ENCODE measurements at places on chromosomes 5 and 9. TPM values are rescaled to one million over a fixed set of nuclear protein-coding genes. Genes with fewer than 3 reads are reported as not detected.

Gene ENC1
- 18.0 TPM for polyA plus RNA-seq

- DNase-seq = no peak
Measured at GRCh38 chr5:154708846-154709245, 46.3 kb upstream of the LARP1 start.

DNA sequence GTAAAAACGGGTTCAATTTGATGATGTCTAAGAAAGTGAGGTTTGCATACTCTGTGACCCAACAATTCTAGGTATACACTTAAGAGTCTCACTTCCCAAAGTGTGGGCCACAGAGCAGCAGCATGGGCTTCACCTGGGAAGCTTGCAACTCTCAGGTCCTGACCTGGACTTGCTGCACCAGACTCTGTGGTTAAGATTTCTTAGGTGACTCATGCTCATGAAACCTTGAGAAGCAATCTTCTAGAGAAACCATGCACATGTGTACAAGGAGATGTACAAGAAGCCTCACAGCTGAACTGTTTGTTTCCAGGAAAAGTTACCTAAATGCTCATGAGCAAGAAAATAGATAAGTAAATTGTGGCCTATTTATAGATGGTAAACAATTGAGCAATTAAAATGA, 30.0 kb downstream of the DNAJC21 start:
- no peak for DNase-seq

DNA sequence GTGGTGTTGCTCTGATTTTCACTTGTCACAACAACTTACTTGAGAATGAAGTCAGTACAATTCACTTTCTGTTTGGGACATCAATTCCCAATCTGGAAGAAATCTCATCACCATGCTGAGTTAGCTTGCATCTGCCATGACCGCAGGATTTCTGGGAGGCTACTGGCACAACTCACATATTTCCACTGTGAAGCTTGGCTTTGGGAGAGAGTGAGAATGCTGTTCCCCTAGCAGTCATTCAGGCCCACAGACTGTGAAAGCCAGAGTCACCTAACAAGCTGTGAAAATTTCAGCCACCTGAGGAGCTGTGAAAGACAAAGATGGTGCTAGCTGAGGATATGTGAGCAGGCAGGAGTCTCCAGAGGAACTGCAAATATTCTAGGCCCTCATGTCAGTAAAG, 365.2 kb upstream of the TUSC1 start:
- DNase-seq = no peak

DNA sequence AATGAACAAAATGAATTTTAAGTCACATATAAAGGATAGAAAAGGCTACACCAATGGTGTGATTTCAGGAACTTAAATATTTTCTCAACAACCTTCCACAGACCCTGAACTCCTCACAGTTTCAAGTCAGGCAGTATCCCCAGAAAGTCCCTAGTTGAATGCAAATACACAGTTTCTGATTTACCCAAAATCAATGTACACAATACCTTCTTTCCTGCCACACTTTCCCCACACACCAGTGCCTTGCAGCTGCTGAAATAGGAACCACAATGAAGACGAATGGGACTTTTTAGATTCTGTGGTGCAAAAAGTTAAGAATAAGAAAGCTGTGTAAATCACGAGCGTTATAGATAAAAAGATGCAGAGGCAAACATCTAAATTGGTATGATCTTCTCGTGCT, 552.4 kb upstream of the MEF2C start:
- DNase-seq = no peak

DNA sequence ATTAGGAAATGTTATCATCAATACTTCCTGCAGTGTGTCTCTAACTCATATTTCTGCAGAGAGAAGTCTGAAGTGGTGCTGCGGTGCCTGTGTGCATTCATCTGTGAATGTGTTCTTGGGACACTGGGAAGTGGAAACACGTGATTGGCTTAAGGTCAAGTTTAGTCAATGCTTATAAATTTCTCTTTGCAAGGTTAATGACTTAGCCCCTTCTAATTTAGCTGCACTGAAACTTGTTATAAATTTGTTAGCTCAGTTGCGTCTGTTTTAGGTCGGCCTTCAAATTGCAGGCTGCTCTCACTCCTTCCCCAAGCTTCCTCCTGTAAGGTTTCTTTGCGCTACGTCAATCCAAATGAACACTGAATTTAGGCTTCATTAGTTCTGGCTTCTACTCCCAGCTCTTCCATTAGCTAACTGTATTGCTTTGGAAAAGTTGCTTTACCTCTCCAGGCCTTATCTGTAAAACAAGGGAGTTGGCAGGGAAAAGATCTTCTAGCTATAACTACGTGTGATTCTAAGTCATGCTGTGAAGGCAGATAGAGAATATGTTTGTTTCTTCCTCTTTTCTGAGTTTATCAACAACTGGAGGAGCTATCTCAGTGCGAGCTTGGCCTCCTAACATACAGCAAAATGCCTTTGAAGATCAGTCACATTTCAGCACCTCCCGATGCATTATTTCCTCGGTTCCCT, 341.8 kb downstream of the NFIB start:
- no peak for DNase-seq

DNA sequence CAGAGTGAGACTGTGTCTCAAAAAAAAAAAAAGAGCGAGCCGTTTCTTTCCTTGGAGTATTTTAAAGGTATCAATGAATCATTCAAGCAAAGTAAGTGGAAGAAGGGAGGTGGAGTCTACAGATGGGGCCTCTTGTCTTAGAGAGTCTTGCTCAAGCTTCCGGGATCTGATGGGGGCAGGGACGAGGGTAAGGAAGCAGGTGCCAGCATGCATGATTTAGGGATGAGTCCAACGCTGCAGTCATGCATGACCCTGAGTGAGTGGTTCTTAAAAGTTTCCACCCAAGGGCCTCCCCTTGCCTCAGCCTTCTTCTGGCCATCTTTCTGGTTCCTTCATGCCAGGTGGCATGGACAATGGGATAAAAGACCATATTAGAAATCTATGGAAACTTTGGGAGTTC, 79.6 kb downstream of the MYO10 start:
- DNase-seq = no peak

Gene MARVELD2
- polyA plus RNA-seq = 3.8 TPM

Gene BSPRY
- 16.1 TPM for polyA plus RNA-seq

DNA sequence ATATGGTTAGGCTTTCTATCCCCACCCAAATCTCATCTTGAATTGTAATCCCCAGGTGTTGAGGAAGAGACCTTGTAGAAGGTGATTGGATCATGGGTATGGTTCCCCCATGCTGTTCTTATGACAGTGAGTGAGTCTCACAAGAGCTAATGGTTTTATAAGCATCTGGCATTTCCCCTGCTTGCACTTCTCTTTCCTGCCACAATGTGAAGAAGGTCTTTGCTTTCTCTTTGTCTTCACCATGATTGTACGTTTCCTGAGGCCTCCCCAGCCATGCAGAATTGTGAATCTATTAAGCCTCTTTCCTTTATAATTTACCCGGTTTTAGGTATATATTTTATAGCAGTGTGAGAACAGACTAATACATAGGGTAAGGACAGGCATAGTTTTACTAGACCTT, 334.5 kb downstream of the TLR4 start:
- DNase-seq = no peak

Gene TAF11L2
- not detected for polyA plus RNA-seq

DNA sequence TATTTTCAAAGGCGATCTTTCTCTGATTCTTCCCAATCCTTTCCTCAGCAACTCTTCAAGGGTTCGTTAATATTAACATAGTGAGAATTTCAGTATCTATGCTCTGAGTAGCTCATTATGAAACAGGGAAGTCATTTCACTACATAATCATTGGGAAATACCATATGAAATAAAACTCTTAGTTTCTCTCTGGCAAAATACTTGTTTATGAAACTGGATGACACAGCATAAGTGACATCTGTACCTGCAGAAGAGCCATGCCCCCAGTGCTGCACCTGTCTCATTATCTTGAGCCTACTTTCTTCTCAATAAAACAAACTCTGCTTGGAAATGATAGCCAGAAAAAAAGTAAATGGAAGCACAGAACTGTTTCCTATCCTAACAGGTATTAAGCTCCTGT, 33.8 kb upstream of the OTULIN start:
- DNase-seq = no peak

Gene GPX3
- polyA plus RNA-seq = 232 TPM

- DNase-seq = no peak
Measured at GRCh38 chr5:180631549-180632383, 17.6 kb downstream of the FLT4 start.

DNA sequence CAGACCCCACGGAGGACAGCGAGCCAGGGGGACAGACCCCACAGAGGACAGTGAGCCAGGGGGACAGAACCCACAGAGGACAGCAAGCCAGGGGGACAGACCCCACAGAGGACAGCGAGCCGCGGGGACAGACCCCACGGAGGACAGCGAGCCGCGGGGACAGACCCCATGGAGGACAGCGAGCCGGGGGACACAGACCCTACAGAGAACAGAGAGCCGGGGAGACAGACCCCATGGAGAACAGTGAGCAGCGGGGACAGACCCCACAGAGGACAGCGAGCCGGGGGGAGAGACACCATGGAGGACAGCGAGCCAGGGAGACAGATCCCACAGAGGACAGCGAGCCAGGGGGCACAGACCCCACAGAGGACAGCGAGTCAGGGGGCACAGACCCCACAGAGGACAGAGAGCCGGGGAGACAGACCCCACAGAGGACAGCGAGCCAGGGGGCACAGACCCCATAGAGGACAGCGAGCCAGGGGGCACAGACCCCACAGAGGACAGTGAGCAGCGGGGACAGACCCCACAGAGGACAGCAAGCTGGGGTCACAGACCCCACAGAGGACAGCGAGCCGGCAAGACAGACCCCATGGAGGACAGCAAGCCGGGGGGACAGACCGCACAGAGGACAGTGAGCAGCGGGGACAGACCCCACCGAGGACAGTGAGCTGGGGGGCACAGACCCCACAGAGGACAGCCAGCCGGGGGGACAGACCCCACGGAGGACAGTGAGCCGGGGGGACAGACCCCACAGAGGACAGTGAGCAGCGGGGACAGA, 4.4 kb upstream of the ZDHHC11 start:
- no peak for DNase-seq

DNA sequence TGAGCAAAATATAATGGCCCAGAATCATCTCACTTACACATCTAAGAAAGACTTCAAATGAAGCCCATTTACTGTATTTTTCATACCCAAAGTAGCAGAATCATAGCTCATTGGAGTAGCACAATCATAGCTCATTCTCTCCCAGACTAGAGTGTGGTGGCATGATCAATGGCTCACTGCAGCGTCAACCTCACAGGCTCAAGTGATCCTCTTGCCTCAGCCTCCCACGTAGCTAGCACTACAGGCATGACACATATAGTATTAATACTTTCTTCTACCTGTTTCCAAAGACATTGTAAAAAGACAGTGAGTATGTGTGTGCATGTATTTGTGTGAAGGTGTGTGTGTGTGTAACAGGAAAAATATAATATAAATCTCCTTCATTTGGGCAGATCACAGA, 1247.9 kb upstream of the ACO1 start:
- no peak for DNase-seq

Gene PPWD1
- 9.3 TPM for polyA plus RNA-seq

DNA sequence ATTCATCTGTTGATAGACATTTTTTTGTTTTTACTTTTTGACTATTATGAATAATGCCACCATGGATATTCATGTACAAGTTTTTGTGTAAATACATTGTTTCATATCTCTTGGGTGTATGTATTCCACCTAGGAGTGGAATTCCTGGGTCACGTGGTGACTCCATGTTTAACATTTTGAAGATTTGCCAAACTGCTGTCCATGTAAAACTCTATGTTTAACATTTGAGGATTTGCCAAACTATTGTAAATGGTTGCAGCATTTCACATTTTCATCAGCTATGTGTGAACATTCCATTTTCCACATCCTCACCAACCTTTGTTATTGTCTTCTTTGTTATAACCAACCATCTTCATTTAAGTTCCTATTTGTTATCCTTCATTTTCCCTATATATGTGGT, 12.2 kb downstream of the TMEFF1 start:
- DNase-seq = no peak

DNA sequence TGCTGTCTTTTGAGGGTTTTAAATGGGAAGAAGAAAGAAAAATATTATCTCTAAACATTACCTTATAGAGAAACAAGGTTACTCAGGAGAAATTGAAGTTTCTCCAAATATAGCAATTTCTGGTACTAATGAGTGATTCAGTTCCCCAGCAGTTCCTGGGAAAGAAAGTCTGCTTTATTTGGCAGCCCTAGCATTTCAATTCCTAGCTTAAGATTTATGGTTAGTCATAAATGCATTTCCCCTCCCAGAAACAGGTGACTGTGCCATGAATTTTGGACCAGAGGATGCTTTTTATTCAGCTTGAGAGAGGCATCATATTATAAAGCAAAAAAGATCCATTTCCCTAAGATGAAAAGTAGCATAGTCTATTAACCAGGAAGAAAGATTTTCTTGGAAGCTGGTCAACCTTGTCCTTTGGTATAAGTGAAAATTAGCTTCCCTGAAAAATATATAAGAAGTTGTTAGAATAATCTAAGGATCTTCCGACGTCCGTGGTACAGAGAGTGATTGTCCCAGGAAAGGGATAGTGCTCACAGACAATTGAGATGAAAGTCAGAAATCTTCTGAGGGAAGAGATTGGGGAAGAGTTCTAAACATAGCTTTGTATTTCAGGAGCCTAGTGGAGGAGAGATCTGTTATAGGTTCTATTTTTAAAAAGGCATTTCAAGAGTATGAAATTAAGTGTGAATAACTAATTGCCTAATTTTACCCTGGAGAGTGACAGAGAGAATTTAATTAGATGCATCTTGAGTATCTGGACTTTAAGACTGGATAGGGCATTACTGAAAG, 164.9 kb downstream of the ESM1 start:
- DNase-seq = no peak

Gene MACIR
- 4.0 TPM for polyA plus RNA-seq

- no peak for DNase-seq
Measured at GRCh38 chr9:21935631-21936030, 58.6 kb downstream of the CDKN2A start.

Gene CTNND2
- 0.30 TPM for polyA plus RNA-seq

GRCh38 chr5:108862211-108862610, 114.5 kb downstream of the FER start:
- DNase-seq = no peak

Gene CNTFR
- 4.1 TPM for polyA plus RNA-seq

Gene PAEP
- polyA plus RNA-seq = not detected

All from stomach (tissue), 19 donors.